ENCODE measurements at places on chromosomes 11 and 22.

DNA sequence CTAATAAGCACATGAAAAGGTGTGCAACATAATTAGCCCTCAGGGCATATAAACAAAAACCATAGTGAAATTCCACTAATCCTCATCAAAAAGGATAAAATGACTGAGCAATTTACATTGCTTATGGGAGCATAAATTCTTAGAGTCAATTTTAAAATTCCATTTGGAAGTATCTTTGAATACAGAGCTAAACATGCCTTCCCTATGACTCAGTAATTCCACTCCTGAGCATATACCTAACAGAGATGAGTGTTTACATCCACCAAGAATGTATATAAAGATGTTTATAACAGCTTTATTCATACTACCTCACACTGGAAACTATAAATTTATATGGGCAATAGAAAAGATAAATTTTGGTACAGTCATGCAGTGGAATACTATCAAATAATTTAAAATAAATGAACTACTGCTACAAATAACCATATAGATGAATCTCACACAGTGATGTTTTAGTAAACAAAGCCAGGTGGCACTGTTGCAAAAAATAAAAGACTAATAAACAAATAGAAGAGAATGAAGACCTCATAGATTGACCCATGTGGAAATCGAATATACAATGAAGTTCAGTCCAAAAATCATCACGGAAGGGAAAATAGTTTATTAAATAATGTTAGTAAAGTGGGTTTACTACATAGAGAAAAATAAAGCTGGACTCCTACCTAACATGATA, 8.2 kb upstream of the OR2D2 start:
- DNase-seq: no peak

DNA sequence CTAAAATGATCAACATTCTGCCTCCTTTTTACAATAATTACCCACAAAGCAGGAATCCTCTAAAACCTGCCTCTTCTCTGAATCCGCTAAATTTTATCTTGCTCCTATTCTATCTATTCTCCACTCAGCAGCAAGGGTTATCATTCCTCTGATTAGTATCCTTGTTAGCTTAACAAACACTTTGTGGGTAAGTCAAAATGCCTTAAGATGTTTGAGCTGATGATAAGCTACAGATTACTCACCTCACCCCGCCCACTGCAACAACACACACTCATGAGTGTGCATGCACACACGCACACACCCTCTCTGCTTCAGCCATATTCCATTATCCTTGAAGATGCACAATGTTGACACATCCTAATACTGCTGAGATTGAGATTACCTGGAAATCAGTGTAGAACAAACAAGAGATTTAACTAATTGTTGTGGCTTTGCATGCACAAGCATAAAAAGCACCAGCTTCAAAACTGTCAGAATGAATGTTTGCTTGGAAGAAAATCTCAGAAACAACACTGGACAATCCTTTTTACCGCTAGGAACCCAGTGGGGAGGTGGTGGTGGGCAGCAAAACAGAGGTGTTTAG, 130.9 kb downstream of the BBOX1 start:
- DNase-seq: no peak

- DNase-seq: no peak
These were observed 560.9 kb downstream of the MIAT start for GRCh38 chr22:27218012-27218920.

DNA sequence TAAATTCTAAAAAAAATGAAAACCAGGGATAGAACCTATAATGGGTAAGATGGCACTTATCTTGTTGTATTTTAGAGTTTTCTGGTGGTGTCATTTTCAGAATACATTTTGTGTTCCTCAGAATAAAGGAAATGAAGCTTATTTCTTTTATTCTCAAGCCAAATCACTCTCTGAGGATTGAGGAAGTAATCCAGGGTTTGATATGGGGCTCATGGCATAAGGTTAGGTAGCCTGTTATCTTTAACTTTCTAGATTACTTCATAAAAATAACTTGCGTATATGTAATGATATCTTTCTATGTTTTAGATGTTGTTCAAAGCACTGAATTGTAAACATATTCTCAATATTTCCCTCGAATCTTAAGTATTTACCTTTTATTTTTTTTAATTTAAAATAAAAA, 33.5 kb downstream of the PDE3B start:
- no peak for DNase-seq

DNA sequence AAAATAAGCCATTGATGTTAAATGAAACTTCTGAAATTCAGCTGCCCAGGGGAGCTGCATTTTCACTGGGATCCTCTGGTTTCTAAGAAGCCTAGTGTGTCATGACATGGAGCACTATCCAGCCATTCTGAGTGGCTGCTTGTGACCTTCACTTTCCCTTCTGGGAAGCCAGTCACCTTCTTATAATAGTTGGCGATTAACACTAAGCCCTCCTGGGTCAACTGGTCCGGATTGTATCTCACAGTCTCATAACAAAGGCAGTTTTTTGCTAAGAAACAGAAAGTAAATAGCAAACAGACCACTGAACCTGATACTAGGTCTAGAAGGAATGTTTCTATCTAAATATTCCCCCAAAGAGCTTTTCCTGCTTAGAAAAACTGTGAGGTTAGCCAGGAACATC, 7.9 kb downstream of the CSRP3 start:
- DNase-seq: no peak

DNA sequence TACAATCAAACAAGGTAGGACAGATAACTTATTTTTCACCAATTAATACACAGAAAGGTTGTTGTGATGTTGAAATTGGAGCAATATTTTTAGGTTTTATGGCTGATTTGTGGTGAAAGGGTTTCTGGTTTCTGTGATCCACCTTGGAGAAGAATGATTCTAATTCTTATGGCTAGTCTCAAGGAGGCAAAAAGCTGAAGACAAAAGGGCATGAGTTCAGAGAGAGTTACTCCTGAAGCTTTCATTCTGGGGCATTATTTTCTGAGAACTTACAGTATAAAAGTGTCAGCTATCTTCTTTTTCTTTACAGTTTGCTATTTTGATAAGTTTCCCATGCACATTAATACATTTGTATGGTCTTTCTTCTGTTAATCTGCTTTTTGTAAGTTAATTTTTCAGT, 372.4 kb upstream of the CCDC179 start:
- no peak for DNase-seq

- no peak for DNase-seq
These were observed 14.4 kb downstream of the UFD1 start for GRCh38 chr22:19464546-19464945.

- no peak for DNase-seq
These were observed 44.8 kb upstream of the ISX start for GRCh38 chr22:35021161-35021560.

DNA sequence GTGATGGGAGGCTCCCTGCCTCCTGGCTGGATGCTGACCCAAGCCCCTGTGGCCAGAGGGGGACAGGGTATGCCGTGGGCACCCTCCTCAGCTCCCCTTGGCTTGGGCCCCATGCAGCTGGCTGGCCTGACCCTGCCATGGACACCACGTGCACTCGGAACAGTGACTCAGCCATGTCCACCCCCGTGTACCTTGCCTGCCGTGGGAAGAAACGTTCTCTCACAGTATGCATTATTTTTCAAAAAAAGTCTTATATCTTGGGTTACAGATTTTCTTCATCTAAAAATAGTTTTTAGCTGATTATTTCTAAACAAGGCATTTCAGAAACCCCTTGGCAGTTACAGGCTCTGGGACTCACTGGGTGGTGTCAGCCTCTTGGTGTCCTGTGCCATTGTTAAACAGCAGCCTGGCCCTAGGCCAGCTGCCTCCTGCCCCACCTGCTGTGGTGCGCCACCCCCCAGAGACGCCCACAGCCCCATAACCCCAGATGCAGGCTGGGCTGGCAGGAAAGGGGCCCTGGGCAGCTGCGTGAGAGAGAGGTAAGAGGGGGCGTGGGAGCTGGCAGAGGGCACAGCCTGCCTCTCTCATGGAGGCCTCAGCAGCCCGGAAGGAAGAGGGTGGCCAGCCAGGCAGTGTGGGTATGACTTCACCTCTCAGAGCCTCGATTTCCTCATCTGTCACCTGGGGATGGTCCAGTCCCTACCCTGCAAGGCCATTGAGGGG, 99.8 kb downstream of the MORC2 start:
- no peak for DNase-seq

DNA sequence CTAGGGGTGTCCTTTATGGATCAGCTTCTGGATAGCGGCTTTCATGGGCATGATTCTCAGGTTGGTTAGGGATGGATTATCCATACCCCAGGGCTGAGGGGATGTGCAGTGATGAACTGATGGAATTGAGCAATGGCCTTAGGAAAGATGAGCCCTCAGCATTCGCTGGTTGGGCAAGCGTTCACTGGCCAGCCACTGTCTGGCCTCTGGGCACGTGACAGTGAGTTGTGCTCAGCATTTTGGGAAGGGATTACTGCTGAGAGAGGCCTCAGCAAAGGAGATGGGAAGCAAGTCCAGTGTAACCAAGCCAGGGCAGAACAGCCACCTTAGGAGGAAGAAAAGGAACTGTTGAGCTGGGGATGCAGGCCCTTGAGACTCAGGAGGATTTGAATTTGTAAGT, 17.4 kb downstream of the UBASH3B start:
- no peak for DNase-seq

- no peak for DNase-seq
These were observed 1.4 kb downstream of the ARHGAP20 start for GRCh38 chr11:110710628-110711381.

GRCh38 chr11:121478895-121479697, 26.3 kb upstream of the SORL1-AS1 start:
- no peak for DNase-seq

DNA sequence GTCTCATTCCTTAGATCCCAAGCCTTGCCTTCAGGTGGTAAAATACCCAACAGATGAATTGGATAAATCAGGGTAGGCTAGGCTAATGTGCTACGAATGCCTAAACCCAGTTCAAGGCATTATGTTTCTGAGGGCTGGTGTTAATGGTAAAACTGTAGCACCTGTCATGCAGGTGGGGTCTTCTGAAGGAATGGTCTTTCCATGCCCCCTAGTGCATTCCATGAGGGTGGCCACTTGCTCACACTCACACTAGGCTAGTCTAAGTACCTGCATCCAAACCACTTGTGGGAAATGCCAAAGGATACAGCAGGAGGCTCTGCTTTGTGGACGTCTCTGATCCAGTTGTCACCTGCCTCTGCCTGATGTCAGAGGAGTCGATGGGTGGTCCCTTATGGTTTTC, 24.2 kb upstream of the UCP3 start:
- no peak for DNase-seq

DNA sequence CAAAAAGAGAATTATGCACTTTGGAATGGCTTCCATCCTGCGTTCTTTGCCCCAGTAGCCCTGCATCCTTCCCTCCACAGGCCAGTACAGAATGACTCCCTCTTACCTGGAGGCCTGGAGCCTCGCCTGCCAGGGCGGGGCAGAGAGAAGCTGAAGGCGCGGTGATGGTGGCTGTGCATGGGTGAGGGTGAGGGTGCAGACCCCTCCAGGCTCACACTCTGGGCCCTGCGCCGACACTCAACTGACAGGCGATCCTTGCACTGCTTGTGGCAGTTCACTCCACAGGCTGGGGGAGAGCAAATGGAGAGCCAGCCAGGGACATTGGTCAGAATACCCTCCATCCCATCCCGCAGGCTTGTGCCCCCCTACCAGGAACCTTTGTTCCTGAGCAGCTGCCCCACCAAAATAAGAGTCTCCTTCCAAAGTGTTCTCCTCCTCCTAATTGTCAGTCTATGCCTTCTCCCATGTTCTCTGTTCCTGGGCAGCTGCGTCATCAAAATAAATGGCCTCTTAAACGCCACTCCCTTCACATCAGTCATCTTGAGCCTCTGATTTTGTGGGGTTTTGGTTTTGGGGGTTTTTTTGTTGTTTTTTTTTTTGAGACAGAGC, 5.9 kb upstream of the NRXN2 start:
- no peak for DNase-seq

- DNase-seq: no peak
These were observed 14.7 kb downstream of the MGAT3 start for GRCh38 chr22:39471381-39472141.

- peak; percentile 41 for DNase-seq
These were observed 2.8 kb upstream of the LZTR1 start for GRCh38 chr22:20979243-20979809.

- no peak for DNase-seq
These were observed 118.7 kb upstream of the SORL1-AS1 start for GRCh38 chr11:121571506-121571905.

- no peak for DNase-seq
These were observed 58.7 kb upstream of the FAM181B start for GRCh38 chr11:82792319-82792718.

- peak; percentile 33 for DNase-seq
These were observed 8.0 kb downstream of the TMEM86A start for GRCh38 chr11:18706330-18707243.

- DNase-seq: no peak
These were observed 88.6 kb downstream of the TEAD1 start for GRCh38 chr11:12762696-12763324.

- DNase-seq: no peak
These were observed 51.2 kb downstream of the CSTF3 start for GRCh38 chr11:33110083-33110482.

DNA sequence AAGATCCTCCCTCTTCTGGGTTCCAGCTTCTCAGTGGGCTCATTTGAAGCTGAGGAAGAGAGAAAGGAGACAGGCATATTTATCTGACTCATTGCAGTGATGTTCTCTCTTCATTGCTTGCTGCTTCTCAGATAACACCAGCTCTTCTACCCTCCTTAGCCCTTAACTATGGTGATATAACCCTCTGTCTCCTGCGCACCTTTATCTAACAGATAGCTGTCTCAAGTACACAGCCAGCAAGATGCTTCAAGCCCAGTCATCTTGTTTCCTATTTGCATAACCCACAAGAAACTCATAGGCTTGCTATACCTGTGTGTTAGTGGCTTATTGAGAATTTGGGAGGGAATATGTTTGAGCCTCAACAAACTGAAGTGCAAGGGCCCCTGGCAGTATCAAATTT, 12.6 kb downstream of the PRSS23 start:
- DNase-seq: no peak

- DNase-seq: no peak
These were observed 36.3 kb downstream of the CD82 start for GRCh38 chr11:44601471-44602370.

GRCh38 chr11:122306831-122307391, 190.9 kb upstream of the BLID start:
- DNase-seq: no peak

- DNase-seq: no peak
These were observed 14.4 kb downstream of the SCARF2 start for GRCh38 chr22:20423008-20423905.

- DNase-seq: no peak
These were observed 83.3 kb downstream of the ATG16L2 start for GRCh38 chr11:72897506-72897905.

DNA sequence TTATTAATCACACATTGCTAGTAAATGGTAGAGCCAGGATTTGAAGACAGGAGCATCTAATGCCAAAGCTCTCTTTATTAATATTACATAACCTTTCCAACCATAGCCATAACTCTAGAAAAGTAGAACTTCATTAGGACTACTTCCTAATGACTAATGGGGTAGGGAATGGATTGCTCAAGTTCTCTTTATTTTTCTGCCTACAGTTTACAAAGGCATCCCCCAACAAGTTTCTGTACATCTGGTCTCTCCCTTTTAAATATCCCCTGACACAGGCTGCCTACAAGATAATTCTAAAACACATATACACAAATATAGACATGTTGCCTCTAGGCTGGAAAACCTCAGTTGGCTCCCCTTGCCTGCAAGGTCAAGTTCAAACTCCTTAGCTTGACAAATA, 534.9 kb downstream of the SOX6 start:
- no peak for DNase-seq

Data from activated T-helper 1 cell treated with anti-CD3 and anti-CD28 coated beads, Interleukin-2, amount 50 U/mL, for 16 hours (primary cell).